Neuronal stem cell (in vitro differentiated cells): ENCODE measurements at places on chromosomes 13 and 19.

GRCh38 chr19:40458597-40458974 is 7.0 kb downstream of the BLVRB start:
- DNase-seq: no peak

DNA sequence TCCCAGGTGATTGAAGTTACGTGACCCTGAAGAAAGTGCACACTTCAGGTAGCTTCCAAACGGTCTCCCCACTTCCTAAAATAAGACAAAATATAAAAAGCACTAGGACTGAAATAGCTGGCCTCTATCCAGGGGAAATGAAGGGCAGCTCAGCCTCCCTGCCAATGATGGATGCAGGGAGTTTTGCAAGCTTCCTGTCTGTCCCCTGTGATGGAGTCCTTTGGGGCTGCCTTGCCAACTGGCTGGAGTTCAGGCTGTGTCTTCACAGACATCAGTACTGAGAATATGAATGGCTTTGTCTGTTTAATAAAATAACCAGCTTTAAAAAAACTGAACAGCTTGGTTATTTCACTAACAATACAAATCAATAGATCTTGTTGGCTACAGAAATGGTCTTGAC is 101.4 kb upstream of the GPR12 start:
- no peak for DNase-seq

- no peak for DNase-seq
Measured at GRCh38 chr19:35750167-35750566, 1.8 kb downstream of the LIN37 start.

GRCh38 chr19:12885749-12886650 is 1.0 kb downstream of the KLF1 start:
- no peak for DNase-seq

GRCh38 chr13:51630288-51630615 is 46.0 kb downstream of the WDFY2 start:
- no peak for DNase-seq

DNA sequence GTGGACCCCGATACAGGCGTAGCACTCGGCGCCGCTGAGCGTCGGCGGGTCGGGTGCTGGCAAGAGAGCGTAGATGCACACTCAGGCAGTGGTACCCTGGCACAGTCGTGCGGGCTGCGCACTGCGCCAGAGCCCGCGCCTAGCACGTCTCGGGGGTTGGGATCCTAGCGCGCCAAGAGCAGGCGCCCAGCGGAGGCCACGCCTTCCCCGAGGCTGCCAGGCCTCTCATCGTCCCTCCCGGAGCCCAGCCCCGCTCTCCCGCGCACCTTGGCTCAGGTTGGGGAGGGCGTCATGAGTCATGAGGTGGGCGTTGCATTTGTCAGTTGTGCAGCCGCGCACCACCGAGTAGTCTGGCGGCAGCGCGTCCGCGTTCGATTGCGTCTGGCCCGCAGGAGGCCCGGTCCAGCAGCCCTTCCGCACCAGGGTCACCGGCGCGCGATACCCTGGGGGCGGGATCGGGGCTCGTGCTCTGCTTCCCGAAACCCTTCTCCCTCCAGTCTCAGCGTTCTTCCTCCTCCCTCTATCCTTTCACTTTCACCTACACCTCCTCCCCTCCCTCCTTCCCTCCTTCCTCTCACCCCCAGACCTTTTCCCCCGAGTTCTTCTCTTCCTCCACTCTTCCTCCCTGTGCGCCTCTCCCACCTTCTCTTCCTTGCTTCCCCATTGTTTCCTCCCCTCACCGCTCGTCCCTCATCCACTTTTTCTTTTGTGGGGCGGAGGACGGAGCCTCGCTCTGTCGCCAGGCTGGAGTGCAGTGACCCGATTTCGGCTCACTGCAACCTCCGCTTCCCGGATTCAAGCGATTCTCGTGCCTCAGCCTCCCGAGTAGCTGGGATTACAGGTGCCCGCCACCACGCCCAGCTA is 3.5 kb downstream of the LYPD5 start:
- no peak for DNase-seq

- peak; percentile 66 for DNase-seq
Measured at GRCh38 chr13:78595495-78596398, 7.6 kb downstream of the POU4F1 start.

- no peak for DNase-seq
Measured at GRCh38 chr19:13026462-13027370, 31.4 kb downstream of the NFIX start.

DNA sequence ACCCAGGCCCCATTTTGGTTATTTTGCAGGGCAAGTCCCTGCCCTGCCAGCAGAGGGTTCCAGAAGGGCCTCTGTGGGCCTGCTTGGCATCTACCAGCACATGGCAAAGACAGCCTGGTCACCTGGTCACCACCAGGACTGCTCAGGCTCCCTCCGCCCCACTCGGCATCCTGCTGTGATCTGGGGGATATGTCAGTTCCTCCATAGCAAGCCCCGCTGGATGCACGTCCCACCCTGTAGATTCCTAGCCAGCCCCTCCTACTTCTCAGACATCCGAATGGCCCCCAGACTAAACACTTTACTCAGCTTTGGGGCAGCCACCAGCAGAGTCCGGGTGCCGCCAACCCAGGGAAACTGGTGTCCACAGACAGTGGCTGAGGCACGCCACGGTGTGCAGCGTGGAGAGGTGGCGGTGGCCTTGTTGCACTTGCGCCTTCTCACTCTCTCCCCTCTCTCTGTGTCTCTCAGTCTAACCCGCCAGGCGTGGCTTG is 31.8 kb upstream of the USE1 start:
- no peak for DNase-seq

DNA sequence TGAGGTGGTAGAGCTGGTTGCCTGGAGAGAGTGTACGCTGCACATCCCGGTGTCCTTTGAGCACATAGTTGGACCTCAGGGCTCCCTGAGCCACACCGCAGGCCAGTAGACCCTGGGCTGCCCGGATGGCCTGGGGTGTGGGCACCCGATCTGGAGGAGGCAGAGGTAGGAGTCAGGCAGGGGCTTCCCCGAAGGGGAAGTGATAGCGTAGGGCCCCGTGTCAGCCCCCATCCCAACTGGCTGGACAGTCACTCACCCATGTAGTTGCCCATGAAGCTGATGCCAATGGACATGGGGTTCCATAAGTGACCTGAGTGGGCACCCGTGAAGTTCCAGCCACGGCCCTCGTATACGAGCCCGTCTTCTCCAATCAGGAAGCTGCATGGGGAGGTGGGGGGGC is 3.6 kb downstream of the PGLYRP1 start:
- no peak for DNase-seq

- DNase-seq: no peak
Measured at GRCh38 chr19:42697884-42698283, 42.4 kb downstream of the PSG3 start.

GRCh38 chr19:28168557-28168956 is 1044.4 kb downstream of the UQCRFS1 start:
- DNase-seq: peak; percentile 21

GRCh38 chr19:39448271-39448670 is 2.9 kb downstream of the SUPT5H start:
- DNase-seq: no peak

- no peak for DNase-seq
Measured at GRCh38 chr19:24142771-24143170, 55.8 kb downstream of the ZNF254 start.

DNA sequence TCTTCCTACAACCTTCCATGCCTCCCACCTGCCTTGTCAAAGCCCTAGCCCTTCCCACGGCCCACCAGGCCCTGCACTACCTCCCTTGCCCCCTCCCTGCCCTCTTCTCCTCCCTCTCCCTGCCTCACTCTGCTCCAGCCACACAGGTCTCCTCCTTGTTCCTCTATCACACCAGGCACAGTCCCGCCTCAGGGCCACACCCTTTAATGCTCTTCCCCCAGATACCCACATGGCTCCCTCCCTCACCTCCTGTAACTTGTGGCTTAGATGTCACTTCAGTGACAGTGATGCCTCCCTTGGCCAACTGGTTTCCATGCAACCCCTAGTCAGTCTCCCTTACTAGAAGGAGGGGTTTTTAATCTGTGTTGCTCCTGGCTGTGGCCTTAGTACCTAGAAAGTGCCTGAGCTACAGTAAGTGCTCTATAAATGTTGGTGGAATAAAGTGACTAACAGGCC is 1.3 kb downstream of the SIRT6 start:
- DNase-seq: no peak

- DNase-seq: no peak
Measured at GRCh38 chr13:51475727-51476501, 23.1 kb upstream of the INTS6 start.
